ENCODE measurements at places on chromosomes 1 and 21. TPM values are rescaled to one million over a fixed set of nuclear protein-coding genes. Genes with fewer than 3 reads are reported as not detected.

Gene TFF3
- total RNA-seq, result 3.0 TPM

Gene TRAF3IP3
- total RNA-seq, result 1.8 TPM

Gene TSSK3
- 1.5 TPM for total RNA-seq

Gene TBX15
- 145 TPM for total RNA-seq

Gene KRTAP13-2
- total RNA-seq, result not detected

Gene SSU72
- 185 TPM for total RNA-seq

Gene TMEM81
- total RNA-seq, result 3.1 TPM

Gene EFNA1
- 25.7 TPM for total RNA-seq

Gene PCSK9
- not detected for total RNA-seq

Gene GPR25
- not detected for total RNA-seq

GRCh38 chr1:172826096-172826741 is 167.3 kb downstream of the FASLG start:
- no peaks in the 10 kb centered on the region for H3K36me3 ChIP-seq
- H3K4me1 ChIP-seq, result no peaks in the 10 kb centered on the region
- DNase-seq, result no peak
- H3K27me3 ChIP-seq, result no peaks in the 10 kb centered on the region
- peak overlapping the region; percentile 41 for H3K4me3 ChIP-seq

DNA sequence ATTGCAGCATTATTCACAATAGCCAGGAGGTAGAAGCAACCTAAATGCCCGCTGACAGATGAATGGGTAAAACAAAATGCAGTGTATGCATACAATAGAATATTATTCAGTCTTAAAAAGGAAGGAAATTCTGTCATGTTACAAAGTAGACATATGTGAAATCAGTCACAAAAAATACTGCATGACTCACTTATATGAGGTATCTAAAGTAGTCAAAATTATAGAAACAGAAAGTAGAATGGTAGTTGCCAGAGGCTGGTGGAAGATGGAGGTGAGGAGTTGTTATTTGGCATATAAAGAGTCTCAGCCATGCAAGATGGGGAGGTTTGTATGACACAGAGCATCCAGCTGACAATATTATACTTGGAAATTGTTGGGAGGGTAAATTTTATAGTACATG is 43.0 kb upstream of the EGLN1 start:
- H3K4me1 ChIP-seq, result no peaks in the 10 kb centered on the region
- no peak overlapping the region for H3K27ac ChIP-seq
- no peak overlapping the region for H3K4me3 ChIP-seq

- H3K27me3 ChIP-seq, result no peaks in the 10 kb centered on the region
- no peaks in the 10 kb centered on the region for H3K4me1 ChIP-seq
- no peak overlapping the region for H3K27ac ChIP-seq
- DNase-seq, result no peak
- H3K4me3 ChIP-seq, result no peak overlapping the region
These were observed 5.0 kb downstream of the GUCA2B start for GRCh38 chr1:42158189-42158588.

- no peaks in the 10 kb centered on the region for H3K27me3 ChIP-seq
- peak overlapping the region; percentile 75 for H3K27ac ChIP-seq
- H3K4me1 ChIP-seq, result peaks cover 12% of the 10 kb centered on the region
- H3K4me3 ChIP-seq, result peak overlapping the region; percentile 77
- no peak for DNase-seq
These were observed 908 bp downstream of the S100A6 start for GRCh38 chr1:153534925-153535241.

DNA sequence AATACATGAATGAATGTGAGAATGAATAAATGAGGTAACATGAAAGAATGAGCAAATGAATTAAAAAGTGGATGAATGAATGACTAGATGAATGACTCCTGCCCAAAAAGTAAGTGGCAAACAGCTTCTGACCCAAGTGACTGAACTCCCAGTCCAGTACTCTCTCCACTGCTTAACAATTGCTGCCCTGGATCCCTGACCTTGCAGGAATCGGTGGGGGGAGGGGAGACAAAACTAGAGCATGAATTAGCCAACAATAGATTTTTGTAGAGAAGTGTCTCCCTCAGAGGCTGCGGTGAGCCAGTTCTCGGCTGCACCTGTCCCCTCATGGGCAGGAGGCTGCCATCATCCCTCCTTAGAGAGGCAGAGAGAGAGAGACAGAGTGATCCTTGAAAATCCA is 5.9 kb upstream of the GRIK3 start:
- no peak overlapping the region for H3K4me3 ChIP-seq
- H3K36me3 ChIP-seq, result no peaks in the 10 kb centered on the region
- H3K4me1 ChIP-seq, result no peaks in the 10 kb centered on the region
- no peak for DNase-seq
- H3K27me3 ChIP-seq, result peaks cover 88% of the 10 kb centered on the region

DNA sequence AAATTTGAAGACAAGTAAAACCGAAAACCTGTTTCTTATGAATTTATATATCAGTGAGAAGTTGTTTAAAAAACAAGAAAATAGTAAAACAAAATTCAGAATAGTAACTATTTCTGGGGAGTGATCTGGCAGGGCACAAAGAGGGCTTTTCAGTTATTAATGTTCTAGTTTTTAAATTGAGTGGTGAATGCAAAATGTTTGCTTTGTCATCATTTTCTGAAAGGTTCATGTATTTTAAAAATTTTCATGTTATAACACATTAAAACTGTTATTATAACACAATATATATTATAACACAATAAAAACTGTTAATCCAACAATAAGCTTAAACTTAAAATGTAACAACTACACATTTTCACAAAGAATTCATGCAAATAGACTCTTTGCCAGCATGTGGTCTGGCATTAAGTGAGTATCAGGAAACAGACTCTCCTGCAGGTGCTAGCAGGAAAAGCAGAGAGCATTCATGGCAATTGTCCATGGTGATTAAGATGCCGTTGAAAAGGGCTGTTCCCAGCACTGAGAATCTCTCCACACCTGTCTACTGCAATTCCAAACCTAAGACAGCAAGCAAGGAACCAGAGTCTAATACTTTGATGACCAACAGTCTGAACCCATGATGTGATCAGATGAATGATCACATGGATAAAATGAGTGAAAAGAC is 204.9 kb downstream of the TBX15 start:
- DNase-seq, result no peak
- no peaks in the 10 kb centered on the region for H3K36me3 ChIP-seq
- H3K4me1 ChIP-seq, result no peaks in the 10 kb centered on the region
- no peak overlapping the region for H3K27ac ChIP-seq
- no peaks in the 10 kb centered on the region for H3K27me3 ChIP-seq

- peaks cover 21% of the 10 kb centered on the region for H3K36me3 ChIP-seq
- no peaks in the 10 kb centered on the region for H3K27me3 ChIP-seq
- no peaks in the 10 kb centered on the region for H3K4me1 ChIP-seq
- no peak for DNase-seq
- no peak overlapping the region for H3K27ac ChIP-seq
These were observed 15.1 kb downstream of the MIIP start for GRCh38 chr1:12034381-12034801.

GRCh38 chr1:60922304-60922703 is 160.1 kb upstream of the NFIA start:
- H3K4me3 ChIP-seq, result no peak overlapping the region
- peaks cover 4% of the 10 kb centered on the region for H3K4me1 ChIP-seq
- H3K27ac ChIP-seq, result no peak overlapping the region
- peak; percentile 29 for DNase-seq
- H3K36me3 ChIP-seq, result no peaks in the 10 kb centered on the region
- H3K27me3 ChIP-seq, result no peaks in the 10 kb centered on the region

GRCh38 chr21:28892199-28893111 is 100.2 kb downstream of the LTN1 start:
- H3K36me3 ChIP-seq, result no peaks in the 10 kb centered on the region
- no peak overlapping the region for H3K27ac ChIP-seq
- no peak overlapping the region for H3K4me3 ChIP-seq
- no peaks in the 10 kb centered on the region for H3K4me1 ChIP-seq
- no peaks in the 10 kb centered on the region for H3K27me3 ChIP-seq

DNA sequence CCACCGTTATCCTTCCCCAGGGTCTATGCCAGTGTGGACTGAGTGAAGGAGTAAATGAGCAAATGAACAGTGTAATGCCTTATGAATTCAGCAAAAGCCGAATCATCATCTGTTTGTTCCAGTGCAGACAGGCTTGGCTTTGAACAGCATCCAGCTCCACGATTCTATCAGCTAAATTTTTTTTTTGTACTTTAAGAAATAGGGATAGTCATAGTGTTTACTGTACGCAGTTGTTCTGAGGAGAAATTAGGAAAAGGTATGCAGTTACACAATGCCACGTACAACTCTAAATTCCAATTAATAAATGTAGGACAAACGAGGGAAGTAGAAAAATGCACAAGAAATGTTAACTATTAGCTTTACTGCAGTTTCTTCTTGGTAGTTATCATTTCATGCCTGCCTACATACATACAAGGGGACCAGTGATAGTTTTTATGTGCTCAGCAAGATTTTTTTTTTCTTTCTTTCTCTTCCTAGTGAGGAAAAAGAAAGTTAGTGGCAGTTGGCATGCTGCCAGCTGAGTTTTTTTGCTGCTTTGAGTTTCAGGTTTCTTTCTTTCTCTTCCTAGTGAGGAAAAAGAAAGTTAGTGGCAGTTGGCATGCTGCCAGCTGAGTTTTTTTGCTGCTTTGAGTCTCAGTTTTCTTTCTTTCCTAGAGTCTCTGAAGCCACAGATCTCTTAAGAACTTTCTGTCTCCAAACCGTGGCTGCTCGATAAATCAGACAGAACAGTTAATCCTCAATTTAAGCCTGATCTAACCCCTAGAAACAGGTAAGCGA is at the start of gene IFI44L:
Gene IFI44L (plus strand): TSS at position 646 of the 777 bp plus-strand sequence. CDS start 7,468 bp downstream, outside the sequence.
- H3K27ac ChIP-seq, result peak within 1 kb of the TSS; percentile 58
- H3K4me1 ChIP-seq, result peaks cover 10% of the 10 kb centered on the region
- no peaks in the 10 kb centered on the region for H3K36me3 ChIP-seq
- H3K4me3 ChIP-seq, result peak within 1 kb of the TSS; percentile 58

GRCh38 chr1:91406773-91407389 is 2.2 kb upstream of the HFM1 start:
- DNase-seq, result no peak
- H3K27ac ChIP-seq, result no peak overlapping the region
- H3K36me3 ChIP-seq, result no peaks in the 10 kb centered on the region

DNA sequence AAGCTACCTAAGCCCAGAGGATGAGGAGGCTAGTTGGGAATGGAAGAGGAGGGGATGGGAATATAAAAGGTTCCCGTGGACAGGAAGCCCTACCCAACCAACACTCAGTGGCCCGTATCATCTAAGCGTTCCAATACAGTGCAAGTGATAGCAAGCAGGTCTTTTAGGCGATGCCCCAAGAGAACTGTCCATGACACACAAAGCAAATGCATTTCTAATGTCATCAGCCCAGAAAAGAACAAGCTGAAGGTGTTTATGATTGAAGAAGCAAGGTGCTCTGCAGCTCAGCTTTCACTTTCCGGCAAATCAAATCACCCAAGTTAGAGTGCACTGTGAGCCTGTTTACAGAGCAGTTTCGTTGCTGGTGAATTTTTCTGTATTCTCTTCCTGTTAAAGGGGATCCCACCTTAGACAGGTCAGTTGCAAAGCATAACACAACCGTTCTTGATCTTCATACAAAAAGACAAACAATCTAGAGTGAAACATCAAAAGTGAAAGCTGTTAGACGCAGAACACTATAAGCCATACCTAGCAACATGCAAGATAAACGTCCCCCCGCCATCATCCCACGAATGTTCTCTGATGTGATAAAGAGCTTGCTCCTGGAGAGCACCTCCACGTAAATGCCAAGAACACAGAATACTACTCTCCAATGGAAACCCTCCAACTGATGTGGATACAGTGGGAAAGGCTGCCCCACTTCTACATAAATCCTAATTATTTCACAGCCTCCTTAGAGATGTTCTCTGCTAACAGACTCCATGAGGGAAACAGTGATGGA is 54.0 kb downstream of the PGBD5 start:
- no peaks in the 10 kb centered on the region for H3K27me3 ChIP-seq
- no peak overlapping the region for H3K4me3 ChIP-seq
- no peak overlapping the region for H3K27ac ChIP-seq
- no peaks in the 10 kb centered on the region for H3K4me1 ChIP-seq
- no peak for DNase-seq
- no peaks in the 10 kb centered on the region for H3K36me3 ChIP-seq

GRCh38 chr1:81463936-81464837 is 336.5 kb upstream of the ADGRL2 start:
- H3K27ac ChIP-seq, result no peak overlapping the region
- H3K36me3 ChIP-seq, result no peaks in the 10 kb centered on the region
- H3K27me3 ChIP-seq, result no peaks in the 10 kb centered on the region
- no peak for DNase-seq

DNA sequence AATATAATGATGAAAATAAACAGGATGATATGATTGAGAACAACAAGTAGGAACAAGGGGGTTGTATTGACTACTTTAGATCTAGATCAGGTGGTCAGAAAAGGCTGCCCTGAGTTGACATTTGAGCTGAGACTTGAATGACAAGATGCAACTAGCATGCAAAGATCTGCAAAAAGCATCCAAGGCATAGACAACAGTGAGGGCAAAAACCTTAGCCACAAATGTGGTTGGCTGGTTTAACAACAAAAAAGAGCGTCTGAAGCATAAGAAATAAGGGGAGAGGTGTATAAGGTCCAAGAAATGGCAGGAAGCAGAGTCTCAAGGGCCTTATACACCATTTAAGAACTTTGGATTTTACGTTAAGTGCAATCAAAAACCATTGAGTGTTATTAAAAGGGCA is 3.2 kb downstream of the RAB3GAP2 start:
- no peaks in the 10 kb centered on the region for H3K27me3 ChIP-seq
- H3K4me1 ChIP-seq, result peaks cover 29% of the 10 kb centered on the region
- no peaks in the 10 kb centered on the region for H3K36me3 ChIP-seq
- no peak overlapping the region for H3K4me3 ChIP-seq
- no peak overlapping the region for H3K27ac ChIP-seq

DNA sequence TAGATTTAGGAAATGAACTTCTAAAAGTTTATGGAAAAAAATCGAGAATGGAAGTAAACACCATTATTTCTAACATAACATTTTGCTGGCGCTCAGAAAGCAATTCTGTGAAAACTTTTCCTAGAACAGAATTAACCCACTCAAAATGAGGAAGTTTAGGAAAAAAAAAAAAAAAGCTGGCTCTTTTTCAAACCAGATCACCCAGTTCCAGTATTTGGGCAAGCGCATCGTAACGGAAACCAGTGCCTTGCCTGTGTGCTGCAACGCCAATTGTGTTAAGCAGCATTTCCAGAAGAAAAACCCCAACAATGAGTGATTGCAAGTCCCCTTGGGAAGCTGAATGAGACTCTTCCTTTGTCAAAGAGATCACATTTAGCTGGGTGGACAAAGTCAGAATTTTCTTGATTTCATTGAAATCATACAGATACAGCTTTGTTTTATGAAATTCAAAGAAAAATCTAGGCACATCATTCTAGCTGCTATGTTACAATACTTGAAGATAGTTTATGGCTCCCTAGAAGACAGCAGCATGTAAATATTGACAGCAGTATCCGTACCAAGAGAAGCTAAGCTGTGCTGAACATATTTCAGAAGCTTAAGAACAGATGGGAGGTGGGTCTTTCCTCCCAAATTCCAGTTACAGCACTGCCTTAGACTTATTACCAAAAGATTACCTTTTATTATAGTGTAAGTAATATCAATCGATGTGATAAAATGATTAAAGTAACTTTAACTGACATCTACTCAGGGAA is 113.4 kb downstream of the ERG start:
- no peaks in the 10 kb centered on the region for H3K4me1 ChIP-seq
- no peak overlapping the region for H3K4me3 ChIP-seq
- H3K27ac ChIP-seq, result no peak overlapping the region
- DNase-seq, result no peak
